ENCODE measurements at places on chromosomes 13 and 19.

DNA sequence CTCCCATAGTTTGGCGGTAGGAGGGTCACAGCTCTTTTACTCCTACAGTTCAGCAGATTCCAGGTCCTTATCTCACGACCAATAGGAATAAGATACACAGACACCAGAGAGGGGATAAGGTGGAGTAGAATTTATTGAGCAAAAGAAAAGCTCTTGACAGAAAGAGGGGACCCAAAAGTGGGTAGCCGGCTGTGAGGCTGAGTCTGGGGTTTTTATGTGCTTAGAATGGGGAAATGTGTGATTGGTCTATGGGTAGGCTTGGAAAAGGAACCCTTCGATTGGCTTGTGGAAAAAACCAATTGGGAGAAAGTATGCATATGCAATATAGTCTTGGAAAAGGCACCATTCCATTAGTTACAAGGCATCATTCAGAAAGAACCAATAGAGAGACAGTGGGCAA, 1356.9 kb upstream of the SPRY2 start:
- DNase-seq = no peak

GRCh38 chr13:24282256-24282655, 27.1 kb upstream of the C1QTNF9 start:
- no peak for DNase-seq

DNA sequence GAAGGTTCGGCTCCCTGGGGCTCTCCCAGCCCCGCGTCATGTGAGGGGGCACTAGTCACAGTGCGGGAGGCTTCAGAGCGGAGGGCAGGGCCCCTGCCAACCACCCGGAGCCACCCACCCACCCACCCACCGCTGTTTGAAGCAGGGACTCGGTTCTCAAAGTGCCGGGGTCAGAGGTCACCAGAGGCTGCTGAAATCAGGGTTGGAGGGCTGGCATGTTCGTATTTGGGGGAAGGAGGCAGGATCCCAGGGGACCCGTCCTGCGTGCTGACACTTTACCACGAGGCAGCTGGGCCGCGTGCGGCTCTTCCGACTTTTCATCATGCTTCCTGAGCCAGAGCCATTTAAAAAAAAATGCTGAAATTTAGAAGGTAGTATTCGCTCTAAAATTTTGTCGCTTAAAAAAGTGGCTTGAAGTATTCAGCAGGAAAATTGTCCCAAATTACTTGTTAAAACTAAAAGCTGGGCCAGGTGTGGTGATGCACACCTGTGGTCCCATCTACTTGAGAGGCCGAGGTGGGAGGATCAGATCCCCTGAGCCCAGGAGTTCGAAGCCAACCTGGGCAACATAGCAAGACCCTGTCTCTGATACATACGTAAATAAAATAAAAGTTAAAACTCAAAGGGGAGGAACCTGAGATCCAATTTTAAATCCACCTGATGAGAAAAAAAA, 21.2 kb downstream of the ATP11A start:
- DNase-seq = no peak

GRCh38 chr19:8041531-8041931, 11.0 kb upstream of the CCL25 start:
- DNase-seq = no peak

GRCh38 chr13:58018020-58018419, 386.5 kb downstream of the PCDH17 start:
- DNase-seq = no peak

DNA sequence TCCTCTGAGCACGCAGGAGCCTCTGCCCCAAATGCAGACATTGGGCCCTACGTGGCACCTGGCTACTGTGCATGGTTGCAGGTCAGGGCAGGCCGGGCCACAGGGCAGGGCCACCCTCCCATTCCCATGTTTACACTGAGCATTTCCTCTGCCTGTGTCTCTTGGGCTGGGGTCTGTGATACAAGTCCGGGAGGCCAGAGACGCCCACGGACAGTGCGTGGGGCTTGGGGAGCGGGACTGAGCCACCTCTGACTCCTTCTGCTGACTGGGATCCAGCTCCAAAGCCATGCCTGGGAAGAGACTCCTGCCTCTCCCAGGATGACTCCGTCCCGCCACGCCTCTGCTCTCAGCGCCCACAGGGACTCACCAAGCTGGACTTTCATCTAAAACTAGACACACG, 18.8 kb downstream of the GAS6 start:
- DNase-seq = no peak

DNA sequence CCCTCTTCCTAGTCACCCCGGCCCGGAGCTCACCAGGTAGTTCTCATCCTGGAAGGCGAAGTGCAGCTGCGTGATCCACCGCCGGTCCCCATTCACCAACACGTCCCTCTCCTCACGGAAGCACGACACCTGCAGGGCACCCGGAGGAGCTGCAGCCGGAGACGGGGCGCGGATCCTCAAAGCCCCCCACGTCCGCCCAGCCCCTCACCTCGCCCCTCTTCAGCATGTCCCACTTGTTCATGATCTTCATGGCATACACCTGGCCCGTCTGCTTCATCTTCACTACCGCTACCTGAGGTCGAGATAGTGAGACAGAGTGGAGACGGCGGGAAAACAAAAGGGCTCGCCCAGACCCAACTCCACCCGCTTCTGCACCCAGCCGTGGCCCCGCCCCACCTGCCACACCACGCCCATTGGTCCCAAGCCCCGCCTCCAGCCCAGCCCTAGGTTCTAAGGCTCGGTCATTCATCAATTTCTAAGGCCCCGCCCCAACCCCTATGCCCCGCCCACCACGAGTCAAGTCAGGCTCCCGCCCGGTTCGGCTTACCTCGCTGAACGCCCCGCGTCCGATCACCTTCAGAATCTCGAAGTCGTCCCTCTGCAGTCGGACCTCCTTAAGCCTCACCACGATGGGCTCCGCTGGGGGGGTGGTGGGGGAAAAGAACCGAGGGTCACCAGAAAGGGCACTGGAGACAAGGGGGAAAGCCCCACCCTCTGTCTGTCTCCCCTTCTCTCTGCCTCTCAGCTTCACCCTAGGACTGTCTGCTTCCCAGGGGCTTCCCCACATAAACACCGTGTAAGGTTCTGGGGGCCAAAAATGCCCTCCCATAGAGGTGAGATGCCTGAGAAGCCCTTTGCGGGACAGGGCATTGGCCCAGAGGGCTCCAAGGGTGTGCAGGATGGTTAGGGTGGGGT, 2.8 kb downstream of the DMPK start:
- peak; percentile 58 for DNase-seq

GRCh38 chr13:26601669-26602068, 44.2 kb downstream of the WASF3 start:
- DNase-seq = no peak

- DNase-seq = no peak
Measured at GRCh38 chr19:4052114-4052992, 14.3 kb downstream of the ZBTB7A start.

Measured in activated CD8-positive, alpha-beta memory T cell treated with anti-CD3 and anti-CD28 coated beads for 1 hour (primary cell).